Activated gamma-delta T cell treated with anti-CD3 and anti-CD28 coated beads, Interleukin-2, amount 50 U/mL, for 16 hours (primary cell): ENCODE measurements at places on chromosomes 7 and 10.

DNA sequence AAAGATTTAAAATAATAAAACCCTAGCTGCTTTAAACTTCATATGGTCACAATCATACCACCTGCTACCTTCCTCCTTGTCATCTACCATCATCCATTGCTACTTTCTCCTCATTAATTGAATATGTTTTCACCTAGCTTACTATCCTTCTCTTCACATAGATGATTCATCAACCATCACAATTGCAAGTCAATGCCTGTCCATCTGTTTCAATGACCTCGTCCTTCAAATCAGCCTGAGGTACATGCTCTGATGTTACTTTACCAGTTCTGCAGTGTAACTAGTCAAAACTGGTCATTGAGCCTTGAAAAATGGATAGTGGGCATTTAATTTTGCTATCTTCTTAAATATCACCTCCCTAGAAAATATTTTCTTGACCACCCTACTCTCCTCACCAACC lies 164.7 kb downstream of the SEMA3E start:
- DNase-seq: no peak

GRCh38 chr7:155327590-155328320 lies 30.1 kb downstream of the INSIG1 start:
- no peak for DNase-seq

DNA sequence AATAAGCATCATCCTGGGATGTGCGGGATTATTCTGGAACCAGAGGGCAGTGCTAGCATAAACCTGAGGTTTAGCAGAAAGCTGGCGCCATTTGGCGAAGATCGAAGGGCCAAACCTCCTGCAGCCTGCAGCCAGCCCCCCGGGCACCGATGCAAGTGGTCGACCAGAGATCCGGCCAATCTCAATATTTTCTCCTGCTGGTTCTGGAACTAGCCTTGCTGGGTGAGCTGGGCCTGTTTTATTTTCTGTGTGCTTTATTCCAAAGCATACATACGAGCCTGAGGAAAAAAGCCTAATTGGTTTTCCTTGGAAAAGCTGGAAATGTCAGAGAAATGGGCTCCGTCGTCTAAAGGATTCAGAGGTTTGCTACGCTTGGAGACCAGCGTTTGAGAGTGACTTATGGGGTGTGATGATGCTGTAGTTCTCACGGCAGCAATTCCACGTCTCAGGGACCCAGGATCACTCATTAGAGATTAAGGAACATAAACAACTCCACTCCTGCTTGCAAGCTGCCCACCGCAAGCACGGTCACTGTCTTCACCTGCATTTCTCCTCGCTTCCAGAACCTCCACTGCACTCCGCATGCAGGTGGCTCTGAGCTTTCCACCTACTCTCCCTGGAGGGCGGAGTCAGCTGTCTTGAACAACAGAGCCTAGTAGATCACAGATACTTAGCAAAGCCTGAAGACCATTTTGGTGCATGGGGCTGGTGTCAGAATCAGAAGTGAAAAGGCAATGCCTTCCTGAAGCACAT lies 60.2 kb downstream of the PRKAG2 start:
- DNase-seq: no peak

GRCh38 chr10:9294132-9294663 lies 1239.7 kb downstream of the GATA3 start:
- no peak for DNase-seq

- no peak for DNase-seq
These were observed 65.3 kb upstream of the SLF2 start for GRCh38 chr10:100847440-100847839.

DNA sequence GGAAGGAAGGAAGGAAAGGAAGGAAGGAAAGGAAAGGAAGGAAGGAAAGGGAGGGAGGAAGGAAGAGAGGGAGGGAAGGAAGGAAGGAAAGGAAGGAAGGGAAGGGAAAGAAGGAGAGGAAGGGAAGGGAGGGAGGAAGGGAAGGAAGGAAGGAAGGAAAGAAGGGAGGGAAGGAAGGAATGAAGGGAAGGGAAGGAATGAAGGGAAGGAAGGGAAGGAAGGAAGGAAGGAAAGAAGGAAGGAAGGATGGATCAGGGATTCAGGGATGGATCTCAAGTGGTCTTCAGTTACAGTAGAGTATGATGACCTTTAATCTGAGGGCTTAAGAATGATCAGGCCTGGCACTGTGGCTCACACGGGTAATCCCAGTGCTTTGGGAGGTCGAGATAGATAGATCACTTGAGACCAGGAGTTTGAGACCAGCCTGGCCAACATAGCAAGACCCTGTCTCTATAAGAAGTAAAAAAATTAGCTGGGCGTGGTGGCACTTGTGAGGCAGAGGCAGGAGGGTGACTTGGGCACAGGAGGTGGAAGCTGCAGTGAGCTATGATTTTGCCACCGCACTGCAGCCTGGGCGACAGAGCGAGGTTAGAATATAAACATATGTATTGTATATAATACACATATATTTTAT lies 760 bp upstream of the FOXK1 start:
- DNase-seq: no peak

- no peak for DNase-seq
These were observed 133.3 kb downstream of the IDE start for GRCh38 chr10:92440578-92440977.

DNA sequence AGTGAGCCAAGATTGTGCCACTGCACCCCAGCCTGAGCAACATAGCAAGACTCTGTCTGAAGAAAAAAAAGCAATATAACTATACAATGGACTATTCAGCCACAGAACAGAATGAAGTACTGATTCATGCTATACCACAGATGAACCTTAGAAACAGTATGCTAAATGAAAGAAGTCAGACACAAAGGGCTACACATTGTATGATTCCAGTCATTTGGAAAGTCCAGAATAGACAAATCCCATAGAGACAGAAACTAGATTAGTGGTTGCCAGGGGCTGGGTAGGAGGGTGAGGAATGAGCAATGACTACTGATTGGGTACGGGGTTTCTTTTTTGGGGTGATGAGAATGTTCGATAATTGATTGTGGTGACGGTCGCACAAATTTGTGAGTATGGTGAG lies 9.6 kb upstream of the CFAP70 start:
- no peak for DNase-seq

DNA sequence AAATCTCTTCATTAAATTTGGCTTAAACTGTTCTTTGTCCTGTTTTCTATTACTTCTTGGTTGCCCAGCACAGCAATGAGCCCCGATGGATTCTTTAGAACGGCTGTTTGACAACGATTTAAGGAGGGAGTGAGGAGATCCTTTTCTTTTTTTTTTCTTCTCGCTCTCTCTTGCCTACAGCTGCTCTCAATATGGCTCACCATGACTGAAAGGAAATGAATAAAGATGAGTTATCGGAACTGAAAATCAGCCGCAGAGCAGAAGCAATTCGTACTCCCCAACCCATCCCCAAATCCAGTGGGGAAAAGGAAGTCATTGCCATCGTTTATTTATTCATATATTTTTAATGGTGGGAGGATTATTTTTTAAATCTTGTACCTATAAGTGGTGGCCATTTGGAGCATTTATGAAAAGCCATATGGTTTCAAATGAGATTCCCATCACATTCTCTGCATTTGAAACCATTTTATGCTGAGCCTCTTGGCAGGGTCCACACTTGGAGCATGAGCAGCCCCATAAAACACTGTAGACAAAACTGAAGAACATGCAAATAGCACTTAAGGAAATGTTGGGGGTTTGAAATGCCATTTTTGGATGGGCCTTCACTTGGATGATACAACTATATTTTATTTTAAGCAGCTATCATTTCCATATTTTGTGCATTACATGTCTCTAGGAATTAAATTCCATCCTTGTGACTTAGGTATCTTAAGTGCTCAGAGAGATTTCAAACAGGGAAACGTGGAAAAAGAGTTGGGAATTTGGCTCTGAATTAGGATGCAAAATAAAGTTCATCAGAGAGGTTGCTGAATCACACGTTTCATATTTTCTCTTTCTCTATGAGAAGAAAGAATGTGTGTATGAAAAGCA lies 107.7 kb upstream of the FZD1 start:
- no peak for DNase-seq

DNA sequence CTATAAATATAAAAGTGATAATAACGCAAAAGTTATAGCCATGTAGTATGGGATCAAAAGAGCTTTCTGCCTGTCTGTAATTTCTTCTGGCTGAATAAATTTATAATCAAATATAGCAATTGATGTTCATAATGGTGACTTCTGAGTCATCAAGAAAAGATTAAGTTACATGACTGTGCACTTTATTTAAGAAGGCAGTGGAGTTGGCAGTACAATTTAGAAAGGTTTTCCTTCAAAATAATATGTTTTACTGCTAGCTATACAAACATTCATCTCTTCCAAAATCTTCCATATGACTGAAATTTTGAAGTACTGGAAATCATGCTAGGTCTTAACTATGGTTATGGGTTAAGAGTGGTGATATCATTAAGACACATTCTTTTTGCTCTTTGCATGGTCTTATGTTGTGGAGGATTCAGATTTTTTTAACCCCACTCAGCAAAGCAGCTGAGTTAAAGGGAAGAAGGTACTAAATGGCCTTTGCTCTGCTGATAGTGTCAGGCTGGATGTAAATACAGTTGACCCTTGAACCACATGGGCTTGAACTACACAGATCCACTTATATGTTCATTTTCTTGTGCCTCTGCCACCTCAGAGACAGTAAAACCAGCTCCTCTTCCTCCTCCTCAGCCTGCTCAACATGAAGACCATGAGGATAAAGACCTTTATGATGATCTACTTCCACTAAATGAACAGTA lies 323.6 kb downstream of the BBS9 start:
- DNase-seq: no peak

- DNase-seq: no peak
These were observed 30.5 kb downstream of the IL6 start for GRCh38 chr7:22757338-22757994.

GRCh38 chr7:84073186-84073875 lies 121.3 kb downstream of the SEMA3A start:
- DNase-seq: no peak

DNA sequence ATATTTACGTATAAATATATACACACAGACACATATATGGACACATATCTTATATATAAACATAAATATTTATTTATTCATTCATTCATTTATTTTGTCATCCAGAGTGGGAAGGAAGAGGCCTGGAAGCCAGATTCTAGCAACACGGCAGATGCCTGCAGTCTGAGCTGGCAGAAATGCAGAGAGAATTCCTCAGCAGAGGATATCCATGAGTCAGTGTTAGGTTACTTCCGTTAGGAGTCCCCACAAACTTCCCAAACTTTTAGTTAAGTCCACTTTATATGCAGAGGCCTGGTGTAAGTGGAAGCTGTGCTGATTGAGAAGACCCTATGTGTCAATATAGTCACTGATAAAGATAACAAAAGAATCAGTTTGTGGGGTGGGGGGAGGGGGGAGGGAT lies 89.6 kb downstream of the PPP1R17 start:
- DNase-seq: no peak

GRCh38 chr10:2214092-2214491 lies 476.8 kb upstream of the ADARB2 start:
- no peak for DNase-seq

DNA sequence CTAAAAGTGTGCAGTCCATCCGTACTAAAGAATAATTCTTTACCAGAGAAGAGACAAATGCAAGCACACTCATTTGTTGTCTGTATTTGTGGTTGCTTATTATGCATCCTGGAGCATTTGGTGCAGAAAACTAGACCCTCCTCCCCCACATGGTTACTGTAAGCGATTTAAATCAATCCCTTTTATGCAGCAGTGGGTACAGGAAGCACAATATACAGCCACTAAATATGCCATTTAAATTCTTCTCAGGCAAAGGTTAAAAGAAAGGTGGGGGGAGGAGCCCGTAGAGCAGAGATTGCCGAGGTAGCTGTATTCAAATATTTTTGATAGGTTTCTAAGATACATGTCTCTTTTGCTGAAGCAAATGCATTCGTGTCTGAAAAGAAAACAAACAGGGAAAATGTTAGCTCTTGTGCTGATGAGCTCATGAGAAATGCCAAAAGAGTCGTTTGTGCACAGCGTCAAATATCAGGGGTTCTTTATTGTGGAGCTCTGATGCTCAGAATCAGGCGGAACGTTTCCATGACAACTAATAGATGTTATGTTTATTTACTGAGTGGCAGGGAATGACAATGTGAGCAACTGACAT lies 131.3 kb upstream of the NPVF start:
- DNase-seq: no peak

DNA sequence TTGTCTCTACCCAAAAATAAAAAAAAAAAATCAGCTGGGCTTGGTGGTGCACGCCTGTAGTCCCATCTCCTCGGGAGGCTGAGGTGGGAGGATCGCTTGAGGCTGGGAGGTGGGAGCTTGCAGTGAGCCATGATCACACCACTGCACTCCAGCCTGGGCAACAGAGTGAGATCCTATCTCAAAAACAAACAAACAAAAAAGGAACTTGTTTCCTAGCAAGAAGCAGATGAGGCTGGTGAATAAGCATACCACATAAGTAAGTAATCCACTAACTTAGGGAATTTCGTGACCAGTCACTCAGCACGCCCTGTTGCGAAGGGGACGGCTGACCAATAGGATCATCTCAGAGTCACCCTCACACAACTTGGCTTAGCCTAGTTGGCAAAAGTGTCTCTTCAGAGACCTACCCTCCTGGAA lies 64.6 kb downstream of the CUX1 start:
- no peak for DNase-seq

- no peak for DNase-seq
These were observed 290.8 kb downstream of the NXPH1 start for GRCh38 chr7:8724080-8724718.

DNA sequence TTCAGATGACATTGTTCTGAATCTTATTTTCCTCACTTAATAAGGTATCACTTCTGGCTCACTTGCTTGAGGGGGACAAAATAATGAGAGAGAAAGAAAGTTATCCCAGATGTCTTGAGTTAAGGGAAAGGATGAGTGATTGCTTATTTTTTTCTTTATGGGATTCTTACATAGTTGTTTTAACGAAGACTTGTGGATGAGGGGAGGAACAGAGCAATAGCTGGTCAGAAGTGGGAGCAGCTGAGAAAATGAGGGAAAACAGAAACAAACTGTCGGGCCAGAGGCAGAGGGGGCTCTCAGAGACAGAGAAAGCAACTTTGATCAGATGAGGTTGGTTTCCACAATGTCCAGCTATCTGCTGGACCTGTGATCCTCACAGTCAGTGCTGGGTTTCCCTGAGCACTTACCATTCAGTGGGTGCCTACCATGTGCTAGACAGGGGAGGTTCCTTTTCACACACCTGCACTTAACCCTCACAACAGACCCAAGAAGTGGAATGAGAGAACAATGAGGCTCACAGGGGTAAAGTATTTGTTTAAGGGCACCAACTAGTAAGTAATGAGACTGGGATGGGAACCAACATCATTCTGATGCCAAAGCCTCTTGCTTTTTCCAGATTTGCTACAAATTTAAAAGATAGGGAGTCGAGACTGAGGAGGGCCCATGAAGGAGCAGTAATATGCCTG lies 64.2 kb downstream of the BICC1 start:
- DNase-seq: no peak

DNA sequence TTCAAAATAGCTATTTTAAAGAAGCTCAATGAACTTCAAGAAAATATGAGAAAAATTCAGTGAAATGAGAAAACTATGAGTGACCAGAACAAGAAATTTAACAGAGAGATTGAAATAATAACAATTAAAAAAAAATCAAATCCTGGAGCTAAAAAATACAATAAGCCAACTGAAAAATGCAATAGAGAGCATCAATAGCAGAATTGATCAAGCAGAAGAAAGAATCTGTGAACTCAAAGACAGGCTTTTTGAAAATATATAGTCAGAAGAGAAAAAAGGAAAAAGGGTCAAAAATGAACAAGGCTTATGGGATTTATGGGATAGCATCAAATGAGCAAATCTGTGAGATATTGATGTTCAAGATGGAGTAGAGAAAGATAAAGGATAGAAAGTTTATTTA lies 133.0 kb downstream of the OTUD1 start:
- no peak for DNase-seq

GRCh38 chr7:151109094-151110048 lies 23.1 kb downstream of the AGAP3 start:
- no peak for DNase-seq

- no peak for DNase-seq
These were observed 255.1 kb downstream of the OTUD1 start for GRCh38 chr10:23693925-23694324.
